ENCODE measurements at places on chromosomes 2 and 18. TPM values are rescaled to one million over a fixed set of nuclear protein-coding genes. Genes with fewer than 3 reads are reported as not detected.

The PRKAG3 gene
- not detected for polyA plus RNA-seq

The SMAD2 gene
- 29.9 TPM for polyA plus RNA-seq

DNA sequence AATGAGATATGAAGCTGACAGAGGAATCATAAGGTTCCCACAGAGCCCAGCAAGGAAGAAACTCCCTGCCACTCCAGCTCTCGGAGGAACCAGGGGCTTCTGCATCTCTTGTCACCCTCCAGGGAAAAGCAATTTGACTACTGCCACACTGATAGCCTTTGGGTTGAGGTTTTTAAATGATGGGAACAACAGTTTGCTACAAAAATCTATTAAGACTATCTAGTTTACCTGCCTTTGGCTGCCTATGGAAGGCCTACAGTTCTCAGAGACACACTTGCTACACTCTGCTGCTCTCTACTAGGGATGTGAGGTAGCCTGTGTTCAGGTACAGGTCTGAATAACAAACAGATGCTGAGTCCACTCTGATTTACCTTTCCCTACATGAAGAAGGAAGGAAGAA is 161.9 kb downstream of the NBAS start:
- DNase-seq = no peak

The FMNL2 gene
- polyA plus RNA-seq = 10.7 TPM

The CYRIA gene
- 1.0 TPM for polyA plus RNA-seq

- DNase-seq = no peak
These were observed 6.4 kb downstream of the ITGB1BP1 start for GRCh38 chr2:9416962-9417316.

GRCh38 chr2:142875010-142875409 is 2.5 kb upstream of the KYNU start:
- no peak for DNase-seq

Data from kidney (tissue), 22 donors.